Fibroblast of villous mesenchyme (primary cell): ENCODE measurements at places on chromosomes 12 and 14.

DNA sequence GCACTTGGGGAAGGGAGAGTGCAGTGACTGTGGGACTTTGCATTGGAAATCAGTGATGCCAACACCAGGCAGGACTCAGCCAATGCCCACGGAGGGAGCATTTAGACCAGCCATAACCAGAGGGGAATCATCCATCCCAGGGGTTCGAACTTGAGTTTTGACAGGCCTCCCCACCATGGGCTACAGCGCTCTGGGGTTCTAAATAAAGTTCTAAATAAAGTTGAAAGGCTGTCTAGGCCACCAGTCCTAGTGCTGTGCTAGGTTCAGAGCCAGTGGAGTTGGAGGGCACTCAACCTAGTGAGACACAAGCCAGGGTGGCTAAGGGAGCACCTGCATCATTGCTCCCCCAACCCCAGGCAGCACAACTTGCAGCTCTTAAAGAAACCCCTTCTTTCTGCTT is 82.0 kb upstream of the SLC38A4 start:
- DNase-seq, result no peak

DNA sequence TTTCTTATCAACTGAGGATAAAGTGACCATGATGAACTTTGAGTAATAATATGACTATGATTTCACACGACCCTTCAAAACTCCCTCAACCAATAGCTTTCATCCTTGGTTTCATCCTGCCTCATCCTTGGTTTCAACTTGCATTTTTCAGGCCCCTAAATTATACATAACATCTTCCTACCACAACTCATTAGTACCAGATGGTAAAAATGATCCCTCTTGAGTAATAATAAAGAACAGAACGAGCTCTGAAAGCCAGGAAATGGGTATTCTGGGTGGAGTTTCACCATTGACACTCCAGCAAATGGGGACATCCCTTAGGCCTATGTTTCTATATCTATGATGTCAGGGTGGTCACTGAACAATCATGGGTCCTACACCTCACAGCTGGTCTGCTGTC is 72.1 kb upstream of the LMNTD1 start:
- DNase-seq, result no peak

DNA sequence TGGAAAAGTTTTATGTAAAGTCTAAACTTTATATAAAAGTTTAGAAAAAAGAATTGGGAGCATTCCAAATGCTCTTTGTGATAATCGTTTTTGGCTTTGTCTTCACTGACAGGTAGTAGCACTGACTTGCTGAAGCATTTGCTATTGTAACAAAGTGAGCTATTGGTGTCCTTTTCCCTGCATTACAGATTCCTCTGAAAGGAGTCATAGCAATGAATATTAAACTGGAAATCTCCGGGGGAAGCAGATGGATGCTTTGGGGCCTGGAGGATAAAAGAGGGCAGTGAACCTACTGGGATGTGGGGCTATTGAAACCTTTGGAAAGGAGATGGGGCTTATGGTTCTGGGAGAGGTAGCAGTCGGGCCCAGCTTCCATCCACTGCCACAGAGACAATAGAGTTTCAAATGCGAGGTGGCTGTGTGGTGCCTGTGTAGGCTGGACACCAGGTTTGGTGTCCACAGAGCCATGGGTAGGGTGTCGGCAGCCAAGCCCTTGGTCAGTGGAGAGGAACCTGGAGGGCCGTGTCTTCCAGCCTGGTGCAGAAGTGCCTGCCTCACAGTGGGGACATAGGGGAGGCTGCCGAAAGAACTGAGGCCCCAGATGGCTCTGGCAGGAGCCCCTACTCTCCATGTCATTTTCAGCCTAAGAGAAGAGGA is 10.1 kb downstream of the GSG1 start:
- no peak for DNase-seq

DNA sequence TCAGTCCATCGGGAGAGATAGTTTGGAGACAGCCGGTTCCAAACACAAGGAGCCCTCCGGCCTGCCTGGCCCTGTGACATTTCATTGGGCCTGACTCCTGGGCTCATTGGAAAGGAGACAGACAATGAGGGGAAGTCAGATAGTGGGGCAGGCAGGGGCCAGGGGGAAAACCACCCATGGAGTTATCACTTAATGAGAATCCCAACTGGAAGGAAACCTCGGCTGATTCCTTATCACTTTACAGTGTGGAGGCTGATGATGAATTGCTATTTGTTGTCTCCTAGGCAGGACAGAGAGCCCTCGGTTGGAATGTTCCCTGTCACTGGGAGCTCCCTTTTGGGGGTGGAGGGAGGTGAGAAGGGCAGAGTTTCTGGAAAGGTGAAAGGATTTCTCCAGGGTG is 44.4 kb downstream of the TBX5 start:
- no peak for DNase-seq

GRCh38 chr14:33457617-33458016 is 493.3 kb downstream of the EGLN3 start:
- no peak for DNase-seq

- no peak for DNase-seq
These were observed 84.0 kb downstream of the PELI2 start for GRCh38 chr14:56202256-56202655.

- DNase-seq, result no peak
These were observed 7.7 kb upstream of the PPP1R13B start for GRCh38 chr14:103854822-103855733.

- no peak for DNase-seq
These were observed 53.4 kb downstream of the HNRNPC start for GRCh38 chr14:21215879-21216251.

DNA sequence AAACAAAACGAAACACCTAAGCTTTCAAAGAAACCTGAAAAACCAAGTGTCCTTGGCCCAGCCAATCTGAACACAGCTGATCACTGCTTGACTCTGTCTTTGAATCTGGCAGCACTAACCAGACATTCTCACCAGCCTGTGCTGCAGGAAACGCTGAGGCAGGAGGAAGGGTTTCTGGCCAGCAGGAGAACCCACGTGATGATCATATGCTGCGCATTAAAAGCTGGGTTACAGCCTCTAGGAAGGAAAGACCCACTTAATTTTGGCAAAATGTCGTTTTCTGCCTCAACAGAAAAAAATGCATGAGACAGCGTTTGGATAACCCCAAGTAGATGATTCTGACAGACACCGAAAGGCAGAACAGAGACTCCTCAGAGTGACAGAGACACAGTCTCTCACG is 9.8 kb downstream of the APPL2 start:
- peak; percentile 89 for DNase-seq

GRCh38 chr12:25713264-25713663 is 160.2 kb upstream of the LMNTD1 start:
- DNase-seq, result no peak

DNA sequence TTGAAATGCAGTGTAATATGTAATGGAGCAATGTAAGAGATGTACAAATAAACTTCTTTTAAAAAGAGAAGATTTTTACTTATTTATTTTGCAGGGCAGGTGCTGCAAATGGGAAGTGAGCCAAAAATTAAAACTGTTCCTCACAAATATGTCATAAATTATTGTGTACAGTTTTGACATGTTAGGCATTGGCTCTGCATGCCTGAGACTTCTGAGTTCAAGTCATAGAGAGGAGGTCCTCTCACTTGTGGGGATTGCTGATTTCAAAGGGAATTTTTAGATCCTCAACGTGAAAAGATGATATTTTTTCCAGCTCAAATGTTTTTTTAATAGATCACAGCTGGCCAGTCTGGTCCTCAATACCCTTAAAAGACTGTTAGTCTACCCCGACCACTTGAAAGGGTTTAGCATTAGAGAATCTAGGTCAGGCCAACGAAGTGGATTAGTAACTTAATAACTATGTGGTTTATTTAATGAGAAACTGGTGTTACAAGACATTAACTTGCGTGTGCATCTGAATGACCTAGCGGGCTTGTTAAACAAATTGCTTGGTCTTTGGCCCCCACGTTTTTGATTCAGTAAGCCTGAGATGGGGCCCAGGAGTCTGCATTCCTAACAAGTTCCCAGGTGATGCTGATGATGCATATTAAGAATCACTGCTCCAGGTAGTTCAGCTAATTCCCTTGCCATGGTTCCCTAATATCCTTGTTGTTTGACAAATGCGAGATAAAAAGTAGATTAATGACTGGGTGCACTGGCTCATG is 30.9 kb upstream of the WDR89 start:
- peak; percentile 74 for DNase-seq

GRCh38 chr12:5294274-5295070 is 137.4 kb upstream of the NTF3 start:
- no peak for DNase-seq

DNA sequence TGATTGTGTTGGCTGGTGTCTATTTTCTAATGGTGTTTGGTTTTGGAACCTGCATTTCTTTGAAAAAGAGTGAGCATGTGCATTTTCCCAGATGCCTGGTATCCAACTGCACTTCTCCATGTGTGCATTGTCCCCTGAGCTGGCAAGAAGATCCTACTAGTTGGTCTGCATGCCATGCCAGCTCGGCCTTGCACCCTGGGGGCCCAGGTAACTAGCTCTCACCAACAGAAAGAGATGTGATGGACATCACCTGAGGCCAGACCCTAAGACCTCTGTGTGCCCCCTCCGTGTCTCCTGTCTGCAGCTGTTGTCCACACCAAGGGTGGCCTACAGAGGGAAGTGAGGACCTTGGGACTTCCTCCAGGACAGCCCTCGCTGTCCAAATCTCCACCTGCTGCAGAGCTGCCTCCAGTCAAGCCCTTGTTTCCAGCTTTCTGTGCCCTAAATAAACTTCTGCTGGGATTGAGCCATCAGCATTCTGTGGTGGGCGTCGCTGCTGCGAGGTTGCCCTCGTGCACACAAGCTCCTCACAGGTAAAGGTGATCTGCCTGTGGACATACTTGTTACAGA is 30.1 kb upstream of the GPR132 start:
- no peak for DNase-seq

DNA sequence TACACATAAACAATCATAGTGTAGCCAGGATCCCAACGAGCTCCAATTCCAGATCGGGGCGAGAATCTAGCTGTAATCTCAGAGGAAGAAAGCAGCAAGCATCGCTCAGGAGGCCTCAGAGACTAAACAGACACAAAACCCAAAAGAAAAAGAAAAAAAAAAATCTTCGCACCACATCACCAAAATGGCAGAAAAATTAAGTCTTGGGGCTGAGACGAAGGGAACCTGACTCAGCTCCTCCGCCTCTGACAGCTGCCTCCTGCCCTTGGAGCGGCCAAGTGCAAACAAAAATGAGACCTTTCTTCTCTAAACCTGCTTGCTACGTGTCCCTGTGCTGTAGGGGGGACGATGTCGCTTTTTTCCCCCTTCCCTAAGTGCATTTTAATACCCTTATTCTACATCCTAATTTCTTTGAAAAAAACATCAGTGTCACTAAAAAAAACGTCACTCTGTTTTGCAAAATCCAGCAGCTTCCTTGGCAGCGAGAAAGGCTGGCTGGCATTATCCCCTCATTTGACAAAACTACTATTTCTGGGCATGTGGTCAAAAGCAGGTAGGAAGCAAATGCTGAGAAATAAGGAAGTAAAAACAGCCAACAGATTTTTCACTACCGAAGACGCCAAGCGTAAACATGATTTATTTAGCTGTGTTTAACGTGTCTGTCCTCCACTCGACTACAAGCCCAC is 30.5 kb downstream of the BCL11B start:
- DNase-seq, result no peak
